ENCODE measurements at places on chromosomes 5 and 9. TPM values are rescaled to one million over a fixed set of nuclear protein-coding genes. Genes with fewer than 3 reads are reported as not detected.

The ADRB2 gene
- 4.5 TPM for total RNA-seq

The PSD2 gene
- total RNA-seq, result 0.17 TPM

The QRFP gene
- not detected for total RNA-seq

The F2RL2 gene
- total RNA-seq, result 13.1 TPM

The TSLP gene
- 9.2 TPM for total RNA-seq

The ELL2 gene
- total RNA-seq, result 121 TPM

The TAS2R1 gene
- total RNA-seq, result not detected

The TLX3 gene
- total RNA-seq, result not detected

The CCDC180 gene
- 2.5 TPM for total RNA-seq

The SLCO6A1 gene
- not detected for total RNA-seq

The TAF11L10 gene
- not detected for total RNA-seq

The PDZD2 gene
- 0.33 TPM for total RNA-seq
